ENCODE measurements at places on chromosomes 5 and 9.

DNA sequence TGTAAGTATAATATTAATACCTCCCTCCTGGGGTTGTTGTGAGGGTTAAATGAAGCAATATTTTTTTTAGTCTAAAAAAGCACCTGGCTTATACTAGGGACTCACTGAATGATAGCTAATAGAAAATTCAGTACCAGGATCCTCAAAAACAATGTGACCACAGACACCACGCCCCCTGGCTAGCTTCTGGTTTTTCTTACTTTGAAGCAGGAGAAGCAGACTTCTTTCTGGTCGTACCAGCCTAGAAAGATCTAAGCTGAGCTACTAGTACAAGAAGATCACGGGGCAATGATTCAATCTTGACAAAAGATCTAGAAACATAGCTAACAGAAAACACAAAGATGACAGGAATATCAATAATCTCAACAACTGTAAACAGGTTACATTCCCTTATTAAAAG, 218.5 kb upstream of the SLC30A5 start:
- DNase-seq, result no peak

DNA sequence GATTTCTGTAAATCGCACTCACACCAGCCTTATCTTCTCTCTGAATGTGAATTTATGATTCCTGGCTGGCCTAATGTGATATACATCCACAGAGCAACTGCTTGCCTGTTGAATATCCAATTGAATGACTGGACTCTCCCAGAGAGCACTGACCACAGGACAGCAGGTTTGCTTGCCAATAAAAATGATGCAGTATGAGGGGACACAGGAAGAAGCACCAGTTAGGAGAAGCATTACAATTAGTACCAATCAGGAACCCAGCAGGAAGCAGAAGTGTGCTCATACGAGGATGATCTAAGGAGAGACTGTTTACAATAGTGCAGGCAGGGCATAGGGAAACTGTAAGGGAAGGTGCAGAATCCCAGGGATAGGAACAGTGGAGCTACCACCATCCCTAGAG, 127.2 kb upstream of the ZNF366 start:
- no peak for DNase-seq

DNA sequence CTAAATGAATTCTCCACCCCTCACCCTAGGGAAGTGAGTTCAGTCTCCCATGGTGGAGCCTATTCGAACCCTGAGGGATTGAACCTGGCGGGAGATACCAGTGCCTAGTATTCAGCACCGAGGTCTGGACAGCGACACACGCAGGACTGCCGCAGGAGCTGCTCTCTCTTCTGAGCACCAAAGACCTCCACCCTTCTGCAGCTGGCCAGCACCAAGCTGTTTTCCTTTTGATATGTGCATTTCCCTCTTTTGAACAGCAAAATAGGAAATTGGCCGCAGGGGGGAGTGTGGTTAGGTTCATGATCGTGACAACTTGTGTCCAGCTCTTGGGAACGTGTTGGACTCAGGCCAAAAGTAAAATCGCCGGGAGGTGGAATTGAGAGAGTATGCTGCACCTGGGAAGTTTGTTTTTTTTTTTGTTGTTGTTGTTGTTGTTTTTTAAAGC, 1.2 kb upstream of the PCSK1 start:
- peak; percentile 17 for DNase-seq

DNA sequence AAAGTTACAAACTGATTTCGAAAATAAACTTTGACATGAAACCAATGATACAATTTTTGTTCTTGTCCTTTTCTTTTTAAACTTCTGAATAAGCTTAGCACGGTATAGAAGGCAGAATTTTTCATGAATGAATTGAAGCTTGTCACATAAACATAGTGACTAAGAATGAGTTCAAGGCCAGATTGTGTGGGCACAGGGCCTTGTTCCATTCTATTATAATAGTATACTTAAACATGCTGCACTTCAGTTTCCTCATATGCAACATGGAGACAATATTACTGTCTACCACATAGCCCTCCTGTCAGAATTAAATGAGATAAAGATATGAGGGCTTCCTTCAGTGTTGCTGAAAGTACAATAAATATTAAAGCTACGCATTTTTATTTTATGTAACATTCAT, 204.2 kb upstream of the HAPLN1 start:
- no peak for DNase-seq

- DNase-seq, result no peak
Measured at GRCh38 chr9:5909976-5910375, 19.3 kb downstream of the MLANA start.

DNA sequence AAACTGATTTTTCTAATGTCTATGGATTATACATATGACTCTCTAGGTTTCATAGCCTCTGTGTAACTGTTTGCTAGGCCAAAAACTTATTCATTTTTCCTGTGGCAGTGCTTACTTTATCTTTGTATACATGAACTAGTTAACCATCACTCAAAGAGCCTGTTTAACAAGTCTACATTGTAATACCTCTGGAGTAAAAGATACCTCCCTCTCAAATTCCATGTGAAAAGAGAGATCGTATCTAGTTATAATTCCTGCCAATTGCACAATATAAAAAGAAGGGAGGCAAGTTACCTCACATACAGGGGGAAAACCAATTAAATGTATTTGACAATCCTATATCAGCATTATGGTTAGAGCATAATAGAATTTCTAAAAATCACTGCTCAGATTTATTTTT, 271.9 kb upstream of the ST8SIA4 start:
- no peak for DNase-seq

GRCh38 chr9:91276513-91276912, 85.2 kb downstream of the AUH start:
- DNase-seq, result no peak

DNA sequence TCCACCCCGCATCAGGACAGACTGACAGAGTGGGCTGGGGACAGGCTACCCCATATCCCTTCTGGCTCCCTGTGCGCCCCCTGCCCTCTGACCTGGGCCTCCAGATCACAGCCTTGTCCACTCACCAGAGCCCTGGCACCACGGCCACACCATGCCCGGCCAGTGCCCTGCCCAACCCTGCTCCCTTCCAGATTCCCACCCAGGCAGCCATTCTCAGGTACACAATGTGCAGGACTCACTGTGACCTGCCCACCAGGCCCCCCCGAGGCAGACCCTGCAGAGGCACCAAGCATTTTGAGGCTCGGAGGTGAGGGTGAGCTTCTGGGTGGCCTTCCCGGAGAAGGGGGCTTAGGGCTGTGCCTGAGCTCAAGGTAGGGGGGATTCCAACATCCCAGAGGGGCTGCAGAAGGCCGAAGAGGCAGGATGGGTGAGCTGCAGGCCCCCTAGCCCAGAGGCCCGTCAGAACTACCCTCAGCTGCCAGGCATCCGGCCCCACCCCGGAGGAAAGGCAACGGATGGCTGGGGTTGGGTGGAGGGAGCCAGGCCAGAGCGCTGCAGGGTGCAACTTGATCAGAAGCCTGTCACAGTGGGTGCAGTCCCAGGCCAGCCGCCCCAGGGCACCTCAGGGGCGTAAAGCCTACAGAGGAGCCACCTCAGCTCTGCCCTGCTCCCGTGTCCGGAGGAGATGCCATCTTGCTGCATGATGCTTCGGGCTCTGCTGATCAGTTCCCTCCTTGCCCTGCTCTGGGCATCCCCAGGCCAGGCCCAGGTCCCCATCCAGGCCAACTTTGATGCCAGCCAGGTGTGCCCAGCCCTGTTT, at the start of gene LCNL1:
TSS of gene LCNL1 (plus strand) at position 762 of the 820 bp plus-strand sequence. CDS start 594 bp downstream, outside the sequence.
- DNase-seq, result no peak

- DNase-seq, result no peak
Measured at GRCh38 chr9:32596096-32596865, 23.3 kb upstream of the NDUFB6 start.

- DNase-seq, result no peak
Measured at GRCh38 chr9:112132356-112132755, 42.7 kb downstream of the SUSD1 start.

DNA sequence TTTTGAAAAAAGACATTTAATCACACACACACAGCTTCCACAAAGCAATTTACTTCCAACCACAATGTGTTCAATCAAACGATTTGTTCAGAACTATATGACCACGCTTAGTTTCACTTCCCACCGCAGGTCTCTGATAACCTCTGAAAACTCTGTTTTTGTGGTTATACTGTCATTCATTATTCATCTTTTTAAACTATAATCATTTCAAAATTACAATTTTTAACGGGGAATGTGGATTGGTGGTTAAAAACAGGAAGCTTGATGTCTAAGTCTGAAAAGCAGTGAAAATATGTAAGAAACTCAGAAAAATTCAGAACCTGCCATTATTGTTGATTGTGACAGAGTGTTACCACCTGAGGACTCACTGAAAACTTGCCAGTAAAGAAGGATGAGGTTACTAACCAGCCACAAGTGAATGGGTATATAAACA, 12.7 kb upstream of the TMEM174 start:
- DNase-seq, result no peak

- DNase-seq, result no peak
Measured at GRCh38 chr9:90888941-90889340, 87.3 kb downstream of the SYK start.

DNA sequence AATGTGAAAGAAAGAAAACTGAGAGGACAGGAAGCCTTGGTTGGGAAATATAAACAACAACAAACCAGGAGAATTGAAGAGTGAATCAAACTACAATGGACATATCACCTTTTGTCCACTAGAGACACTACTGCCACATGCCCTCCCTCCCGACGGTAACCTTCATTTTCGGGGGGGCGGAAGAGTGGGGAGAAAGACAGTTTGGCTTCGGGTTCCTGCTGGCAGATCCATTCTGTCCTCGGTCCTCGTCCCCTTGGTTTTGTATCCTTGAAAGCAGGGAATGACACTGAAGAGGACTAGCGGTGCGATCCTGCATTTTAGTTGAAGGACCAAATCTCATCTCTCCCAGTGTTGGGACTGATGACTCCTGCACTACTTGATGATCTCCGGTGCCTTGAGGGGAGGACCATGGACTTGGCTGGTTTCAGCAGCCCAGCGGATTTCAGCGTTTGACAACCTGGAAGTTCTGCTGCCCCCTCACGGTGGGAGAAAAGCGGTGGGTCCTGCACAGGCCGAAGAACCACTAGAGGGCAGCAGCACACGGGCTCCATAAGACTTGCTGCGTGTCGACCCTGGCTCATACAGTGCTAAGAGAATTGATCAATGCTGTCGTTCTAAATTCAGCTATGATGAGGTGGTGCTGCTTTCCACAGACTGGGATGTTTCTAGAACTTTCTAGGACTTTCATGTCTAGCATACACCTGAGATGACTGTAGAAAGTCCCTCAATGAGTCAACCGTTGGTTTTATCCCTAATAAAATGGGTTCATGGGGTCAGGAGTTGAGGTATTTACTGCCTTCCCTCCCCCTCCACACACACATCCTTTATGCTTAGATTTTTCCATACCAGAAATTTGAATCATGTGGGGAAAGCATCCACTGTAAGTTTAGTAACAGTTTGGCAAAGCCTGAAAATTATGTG, 15.1 kb upstream of the ZNF131 start:
- DNase-seq, result peak; percentile 79

DNA sequence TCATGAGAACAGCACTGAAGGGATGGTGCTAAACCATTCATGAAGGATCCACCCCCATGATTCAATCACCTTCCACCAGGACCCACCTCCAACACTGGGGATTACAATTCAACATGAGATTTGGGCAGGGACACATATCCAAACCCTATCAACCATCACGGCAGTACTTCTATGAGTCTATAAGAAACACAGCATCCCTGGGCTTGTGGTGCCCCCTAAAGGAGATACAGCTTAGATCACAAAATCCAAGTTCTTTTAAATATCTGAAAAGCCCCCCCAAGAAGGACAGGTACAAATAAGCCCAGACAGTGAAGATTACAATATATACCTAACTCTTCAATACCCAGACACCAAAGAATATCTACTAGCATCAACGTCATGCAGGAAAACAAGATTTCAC, 233.7 kb upstream of the ADRA1B start:
- no peak for DNase-seq

DNA sequence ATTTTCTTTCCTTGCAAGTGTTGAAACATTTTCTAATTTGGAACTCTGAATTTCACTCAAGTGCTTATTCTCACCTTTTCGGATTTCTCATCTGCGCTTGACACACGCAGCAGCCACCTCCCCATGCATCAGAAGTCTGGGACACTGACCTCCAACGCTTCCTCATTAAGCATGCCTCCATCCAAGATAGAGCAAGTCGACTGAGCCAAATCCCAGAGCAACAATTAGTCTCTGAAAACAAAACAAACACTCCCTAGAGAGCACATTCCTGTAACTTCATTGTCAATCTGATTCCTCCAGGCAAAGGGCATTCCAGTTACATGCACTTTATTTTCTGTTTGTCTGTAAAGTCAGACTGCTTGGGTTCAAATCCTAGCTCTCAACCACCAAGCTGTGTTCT, 5.7 kb downstream of the CD180 start:
- DNase-seq, result no peak

DNA sequence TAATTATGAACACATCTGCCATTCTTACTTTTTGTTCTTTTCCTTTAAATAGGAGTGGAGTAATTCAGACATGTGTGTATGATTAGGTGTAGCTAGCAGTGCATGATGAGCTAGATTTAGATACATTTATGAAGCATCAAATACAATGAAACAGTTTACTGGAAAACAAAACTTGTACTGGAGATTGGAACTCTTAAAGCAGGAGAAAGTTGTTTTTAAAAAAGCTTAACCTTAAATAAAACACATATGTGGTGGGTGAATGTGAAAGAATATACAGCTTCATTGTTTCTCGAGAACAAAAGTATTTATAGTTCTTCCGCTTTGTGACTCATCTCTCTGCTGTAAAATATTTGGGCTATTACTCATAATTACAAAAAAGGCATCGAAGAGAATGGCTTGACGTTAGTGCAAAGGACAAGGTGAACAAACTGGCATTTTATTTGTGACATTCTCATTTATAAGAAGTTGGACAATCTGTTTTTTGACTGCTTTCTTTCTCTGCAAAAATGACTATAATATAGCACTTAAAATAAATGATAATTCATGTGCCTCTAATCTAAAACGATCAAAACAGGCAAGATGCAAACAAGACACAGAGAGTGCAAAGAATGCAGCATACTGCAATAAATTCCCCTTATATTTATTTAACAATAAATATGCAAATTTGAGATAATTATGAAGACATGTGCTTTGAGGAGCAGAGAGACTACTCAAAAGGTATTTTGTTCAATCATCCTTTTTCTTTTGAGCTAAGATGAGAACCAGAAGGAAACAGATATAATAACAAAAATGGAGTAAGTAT, 478.8 kb downstream of the CETN3 start:
- no peak for DNase-seq

GRCh38 chr5:9288234-9288633, 257.6 kb downstream of the SEMA5A start:
- DNase-seq, result no peak

- DNase-seq, result no peak
Measured at GRCh38 chr5:154477382-154478223, 424 bp downstream of the HAND1 start.

DNA sequence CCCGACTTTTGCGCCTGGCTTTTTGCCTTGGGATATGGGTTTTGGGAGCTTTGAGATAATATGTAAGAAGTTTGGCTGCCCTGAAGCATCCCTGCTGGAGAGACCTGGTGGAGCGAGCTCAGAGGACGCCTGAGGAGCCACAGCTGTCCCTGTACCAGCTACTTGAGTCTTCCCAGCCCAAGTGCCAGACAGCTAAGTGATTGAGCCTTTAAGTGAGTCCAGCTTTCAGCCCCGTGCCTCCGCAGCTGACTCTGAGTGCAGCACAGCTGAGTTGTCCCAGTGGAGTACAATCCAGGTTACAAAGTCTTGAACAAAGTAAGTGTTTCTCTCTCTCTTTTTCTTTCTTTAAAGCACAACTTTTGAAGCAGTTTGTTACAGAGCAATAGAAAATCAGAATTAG, 203.8 kb upstream of the DAP start:
- DNase-seq, result no peak

- DNase-seq, result no peak
Measured at GRCh38 chr9:2493109-2493508, 128.5 kb upstream of the VLDLR start.
